ENCODE measurements at places on chromosomes 1 and 21.
A peak's percentile ranks its signal among the peaks of the same experiment; 100 is the strongest.

DNA sequence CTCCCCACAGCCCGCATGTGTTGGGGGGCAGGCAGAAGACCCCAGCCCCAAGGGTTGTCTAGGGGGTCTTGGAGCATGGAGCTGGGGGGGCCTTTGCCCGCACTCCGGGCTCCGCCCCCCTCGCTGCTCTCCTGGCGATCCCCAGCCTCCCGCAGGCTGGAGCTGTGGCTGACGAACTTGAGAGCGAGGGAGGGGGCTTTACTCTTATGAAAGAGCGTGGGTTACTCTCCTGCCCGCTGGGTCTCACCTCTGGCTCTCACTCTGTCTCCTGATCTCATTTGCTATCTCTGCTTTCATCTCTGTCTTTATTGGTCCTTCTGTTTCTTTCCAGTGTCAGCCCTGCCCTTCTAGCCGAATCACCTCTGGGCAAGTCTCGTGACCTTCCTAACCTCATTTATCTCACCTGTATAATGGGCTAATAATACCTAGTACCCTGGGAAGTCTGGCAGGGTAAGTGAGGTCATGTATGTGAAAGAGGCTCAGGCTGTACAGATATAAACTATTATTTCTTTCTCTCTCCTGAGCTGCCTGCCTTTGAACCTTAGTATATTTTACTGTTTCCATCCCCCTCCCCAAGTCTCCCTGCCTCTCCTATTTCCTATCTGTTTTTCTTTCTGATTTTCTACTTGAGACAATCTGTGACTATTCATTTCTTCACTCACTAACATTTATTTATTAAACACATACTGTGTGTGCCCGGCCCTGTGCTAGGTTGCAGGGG is 731 bp downstream of the EFNA4 start:
- no peak for DNase-seq

- no peak for DNase-seq
Observed at GRCh38 chr21:15363921-15364320, 299.1 kb upstream of the NRIP1 start.

DNA sequence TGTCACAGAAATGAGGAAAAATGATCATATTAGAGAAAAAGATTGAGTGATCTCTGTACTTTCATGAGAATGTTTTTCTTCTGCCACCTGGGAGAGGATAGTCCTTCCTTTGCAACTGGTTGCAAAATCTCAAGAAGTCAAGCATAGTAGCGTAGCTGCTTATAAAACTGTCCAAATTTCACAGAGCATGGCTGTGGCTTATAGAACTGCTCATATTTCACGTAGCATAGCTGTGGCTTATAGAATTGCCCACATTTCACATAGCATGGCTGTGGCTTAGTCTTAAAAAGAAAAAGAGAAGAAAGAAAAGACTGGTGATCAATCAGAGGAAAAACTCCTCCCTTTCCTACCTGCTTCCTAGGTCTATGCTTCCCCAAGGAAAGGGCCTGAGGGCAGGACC is 329.5 kb downstream of the SIPA1L2 start:
- no peak for DNase-seq

- DNase-seq, result no peak
Observed at GRCh38 chr21:41928621-41929220, 25.1 kb downstream of the C2CD2 start.

DNA sequence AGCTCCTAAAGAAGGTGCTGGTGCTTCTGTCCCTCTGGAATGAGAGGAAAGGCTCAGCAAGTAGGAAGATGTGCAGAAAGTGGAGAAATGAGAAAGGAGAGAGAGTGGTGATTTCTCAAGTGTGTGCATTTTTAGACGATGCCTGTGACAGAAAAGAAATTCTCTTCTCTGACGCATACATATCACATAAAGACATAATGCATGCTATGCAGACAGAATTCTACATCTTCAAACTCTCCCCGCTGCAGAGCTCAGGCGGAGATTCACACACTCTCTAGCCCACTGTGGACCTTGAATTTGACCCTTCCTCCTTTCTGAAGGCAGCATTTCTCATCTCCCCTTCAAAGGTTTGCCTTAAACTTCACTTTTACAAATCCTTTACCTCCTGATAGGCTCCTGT is 52.0 kb upstream of the CAMK1G start:
- no peak for DNase-seq

- DNase-seq, result no peak
Observed at GRCh38 chr1:26119892-26120608, 8.4 kb downstream of the PDIK1L start.

DNA sequence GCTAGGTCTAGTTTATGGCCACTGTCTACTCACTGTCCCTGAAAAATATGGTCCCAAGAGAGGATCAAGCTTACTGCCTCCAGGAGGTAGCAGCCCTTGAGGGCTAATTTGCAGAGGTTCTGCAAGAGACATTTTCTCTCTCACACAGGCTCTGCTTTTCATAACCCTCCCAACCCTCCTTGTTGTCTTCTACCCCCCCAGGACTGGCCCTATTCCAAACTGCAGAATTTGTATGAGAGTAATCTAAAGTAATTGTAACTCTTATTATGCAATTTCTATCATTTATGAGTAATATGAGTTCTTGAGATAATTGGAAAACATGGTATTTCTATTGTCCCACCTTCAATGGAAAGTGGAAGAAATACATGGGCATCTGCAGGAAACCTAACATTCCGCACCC is 70.4 kb upstream of the CD55 start:
- DNase-seq, result no peak

DNA sequence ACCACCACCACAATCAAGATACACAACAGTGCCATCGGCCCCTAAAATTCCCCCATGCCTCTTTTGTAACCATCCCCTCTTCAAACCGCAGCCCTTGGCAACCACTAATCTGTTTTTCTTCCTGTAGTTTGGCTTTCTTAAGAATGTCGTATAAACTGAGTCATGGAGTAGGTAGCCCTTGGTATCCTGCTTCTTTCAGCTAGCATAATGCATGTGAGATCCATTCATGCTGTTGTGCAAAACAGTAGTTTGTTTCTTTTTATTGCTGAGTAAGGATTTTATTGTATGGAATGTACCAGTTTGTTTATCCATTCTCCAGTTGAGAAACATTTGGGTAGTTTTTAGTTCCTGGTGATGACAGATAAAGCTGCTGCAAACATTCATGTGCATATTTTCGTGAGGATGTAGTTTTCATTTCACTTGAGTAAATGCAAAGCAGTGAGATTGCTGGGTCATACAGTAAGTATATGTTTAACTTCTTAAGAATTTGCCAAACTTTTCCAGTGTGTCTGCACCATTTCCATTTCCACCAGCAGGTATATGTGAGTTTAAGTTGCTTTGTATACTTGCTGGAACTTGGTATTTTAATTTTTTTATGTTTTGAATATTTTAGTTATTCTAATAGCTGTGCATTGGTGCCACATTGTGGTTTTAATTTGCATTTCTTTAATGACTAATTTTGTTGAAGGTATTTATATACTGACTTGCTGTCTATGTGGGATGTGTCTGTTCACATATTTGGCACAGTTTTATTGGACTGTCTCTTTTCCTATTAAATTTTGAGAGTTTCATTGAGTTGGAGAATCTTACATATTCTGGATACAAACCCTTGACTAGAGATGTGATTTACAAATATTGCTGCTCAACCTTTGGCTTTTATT is 148.4 kb upstream of the MAP1LC3C start:
- DNase-seq, result no peak

- DNase-seq, result no peak
Observed at GRCh38 chr1:215835951-215836350, 268.8 kb downstream of the KCTD3 start.

DNA sequence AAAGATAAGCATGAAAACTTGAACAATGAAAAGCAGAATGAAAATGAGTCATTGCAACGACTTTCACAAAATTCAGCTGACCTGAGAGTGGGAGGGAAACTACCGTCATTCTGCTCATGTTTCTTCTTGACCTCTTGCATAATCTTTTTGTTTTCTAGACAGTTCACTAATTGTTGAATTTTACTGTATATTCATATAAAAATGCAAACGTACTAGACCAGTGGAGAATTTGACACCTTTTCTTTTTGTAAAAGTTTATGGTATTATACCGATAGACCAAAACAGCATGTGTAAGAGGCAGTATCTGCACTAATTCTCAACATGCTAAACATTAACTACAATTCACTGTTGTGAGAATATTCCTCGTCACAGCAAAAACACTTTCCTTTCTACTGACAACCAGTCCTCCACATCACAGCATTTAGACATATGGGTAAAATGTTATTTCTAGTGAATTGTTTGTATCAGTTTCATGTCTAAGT is 137.8 kb downstream of the GREM2 start:
- DNase-seq, result no peak

- no peak for DNase-seq
Observed at GRCh38 chr1:24939040-24939674, 9.1 kb upstream of the RUNX3 start.

DNA sequence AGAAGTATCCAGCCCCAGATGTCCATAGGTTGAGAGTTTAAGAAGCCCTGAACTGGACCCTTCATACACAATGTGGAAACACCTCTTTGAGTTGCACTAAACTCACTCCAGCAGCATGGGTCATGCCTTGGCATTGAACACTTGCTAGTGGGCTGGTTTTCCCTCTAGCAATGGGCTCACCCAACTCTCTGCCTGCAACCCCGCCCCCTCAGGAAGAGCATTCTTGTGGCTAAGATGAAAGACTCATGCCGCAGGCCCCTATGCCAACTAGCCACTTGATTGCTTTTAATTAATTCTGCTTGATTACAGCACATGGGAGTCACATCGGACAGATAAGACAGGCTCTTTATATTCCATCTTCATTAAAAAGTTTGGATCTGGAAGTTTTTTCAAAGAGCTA is 136.5 kb upstream of the GJB5 start:
- DNase-seq, result no peak

DNA sequence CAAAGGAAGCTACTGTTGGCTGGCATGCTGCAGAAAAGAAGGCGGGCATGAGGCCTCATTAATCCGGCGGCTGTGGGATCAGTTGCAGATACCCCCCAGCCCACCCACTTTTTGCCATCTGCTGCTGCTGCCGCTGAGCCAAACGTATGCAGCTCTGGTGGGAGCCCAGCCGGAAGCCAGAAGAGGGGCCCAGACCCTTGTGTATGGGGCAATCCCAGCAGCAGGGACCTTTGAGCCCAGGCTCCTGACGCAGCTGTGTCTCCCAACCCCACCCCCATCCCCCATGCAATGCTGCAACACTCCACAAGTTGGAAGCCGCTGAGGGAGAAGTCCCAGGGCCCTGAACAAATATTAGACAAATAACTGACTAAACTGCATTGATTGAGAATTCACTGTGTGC is 106.0 kb downstream of the ELAVL4 start:
- DNase-seq, result no peak

DNA sequence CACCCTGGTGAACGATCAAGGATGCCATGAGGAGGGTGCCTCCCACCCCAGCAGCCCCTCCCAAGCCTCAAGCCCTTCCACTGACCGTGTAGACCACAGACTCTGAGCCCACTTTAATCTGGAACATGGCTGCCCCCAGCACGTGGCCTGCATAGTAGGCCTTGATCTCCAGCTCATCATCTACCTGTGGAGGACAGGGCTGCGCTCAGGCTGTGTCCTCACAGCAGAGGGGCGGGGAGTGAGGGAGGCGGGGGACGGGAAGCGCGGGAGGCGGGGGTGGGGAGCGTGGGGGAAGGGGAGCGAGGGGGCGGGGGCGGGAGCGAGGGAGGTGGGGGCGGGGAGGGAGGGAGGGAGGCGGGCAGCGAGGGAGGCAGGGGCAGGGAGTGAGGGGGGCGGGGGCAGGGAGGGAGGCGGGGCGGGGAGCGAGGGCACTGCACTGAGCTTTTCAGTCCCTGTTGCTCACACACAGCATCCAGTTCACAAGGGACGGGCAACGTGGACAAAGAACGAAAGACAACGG is 7.1 kb downstream of the PUSL1 start:
- no peak for DNase-seq

- peak; percentile 69 for DNase-seq
Observed at GRCh38 chr1:227729881-227730629, 5.0 kb downstream of the JMJD4 start.

DNA sequence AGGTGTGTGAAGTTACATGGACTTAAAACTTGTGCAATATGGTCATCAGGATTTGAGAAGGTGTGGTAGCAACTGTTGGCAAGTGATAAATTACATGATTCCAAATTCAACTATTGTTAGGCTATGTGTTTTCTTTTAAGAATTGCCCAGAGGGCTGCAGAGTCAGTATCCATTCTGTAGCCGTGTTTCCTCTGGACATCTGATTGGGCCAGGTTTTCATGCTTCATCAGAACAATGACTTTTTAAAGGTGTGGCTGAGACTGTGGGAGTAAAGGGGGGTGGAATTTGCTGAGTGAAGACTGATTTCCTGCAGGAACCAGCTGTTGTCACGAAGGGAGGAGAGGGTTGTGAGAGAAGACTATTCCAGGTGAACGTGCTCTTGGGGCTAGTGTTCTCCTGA is 1.7 kb upstream of the HRNR start:
- DNase-seq, result no peak

DNA sequence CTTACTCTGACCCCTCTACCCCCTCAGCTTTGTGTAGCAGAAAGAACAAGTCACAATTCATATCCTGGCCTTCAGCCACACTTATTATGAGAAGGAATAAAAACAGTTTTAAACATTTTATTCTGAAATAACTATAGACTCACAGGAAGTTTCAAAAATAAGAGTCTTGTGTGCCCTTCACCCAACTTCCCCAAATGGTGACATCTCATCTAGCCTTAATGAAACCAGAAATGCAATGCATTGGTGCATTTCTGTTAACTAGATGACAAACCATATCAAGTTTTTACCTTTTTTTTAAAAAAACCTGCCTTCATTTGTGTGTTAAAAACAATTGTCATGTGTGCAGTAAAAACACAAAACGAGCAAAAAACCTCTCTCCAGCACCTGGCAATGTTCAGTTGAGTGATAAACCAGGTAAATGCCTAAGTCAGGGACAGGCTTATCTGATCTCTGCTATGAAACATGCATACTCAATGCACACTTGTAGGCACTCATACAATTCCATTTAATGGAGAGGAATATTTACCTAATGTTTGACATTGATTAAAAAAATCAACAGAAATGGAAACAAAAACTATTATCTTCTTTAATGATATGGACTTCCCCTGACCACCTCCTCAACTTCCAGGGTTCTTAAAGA is 51.5 kb downstream of the SH3BGR start:
- no peak for DNase-seq

DNA sequence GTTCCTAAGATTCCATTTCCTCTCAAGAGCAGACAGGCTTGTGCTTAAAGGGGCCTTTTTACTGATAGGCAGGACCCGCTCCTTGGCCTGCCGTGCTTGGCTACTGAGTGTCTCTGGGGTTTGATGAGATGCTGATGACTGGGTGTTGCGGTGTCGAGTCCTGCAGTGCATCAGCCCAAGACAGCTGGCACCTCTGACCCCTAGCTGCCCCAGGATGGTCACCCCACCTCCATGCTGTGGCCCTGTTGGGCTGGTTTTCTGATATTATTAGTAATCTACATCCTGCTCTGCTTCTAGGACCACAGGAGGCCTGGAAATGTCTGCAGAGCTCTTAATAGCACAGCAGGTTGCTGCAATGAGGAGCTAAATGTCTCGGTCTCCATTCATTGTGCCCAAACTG is 28.7 kb downstream of the LRRC71 start:
- DNase-seq, result no peak

Measured in activated T-cell treated with anti-CD3 and anti-CD28 coated beads, Interleukin-2, amount 50 U/mL, for 24 hours (primary cell).